Skeletal muscle cell (primary cell): ENCODE measurements at places on chromosomes 3 and 15.

DNA sequence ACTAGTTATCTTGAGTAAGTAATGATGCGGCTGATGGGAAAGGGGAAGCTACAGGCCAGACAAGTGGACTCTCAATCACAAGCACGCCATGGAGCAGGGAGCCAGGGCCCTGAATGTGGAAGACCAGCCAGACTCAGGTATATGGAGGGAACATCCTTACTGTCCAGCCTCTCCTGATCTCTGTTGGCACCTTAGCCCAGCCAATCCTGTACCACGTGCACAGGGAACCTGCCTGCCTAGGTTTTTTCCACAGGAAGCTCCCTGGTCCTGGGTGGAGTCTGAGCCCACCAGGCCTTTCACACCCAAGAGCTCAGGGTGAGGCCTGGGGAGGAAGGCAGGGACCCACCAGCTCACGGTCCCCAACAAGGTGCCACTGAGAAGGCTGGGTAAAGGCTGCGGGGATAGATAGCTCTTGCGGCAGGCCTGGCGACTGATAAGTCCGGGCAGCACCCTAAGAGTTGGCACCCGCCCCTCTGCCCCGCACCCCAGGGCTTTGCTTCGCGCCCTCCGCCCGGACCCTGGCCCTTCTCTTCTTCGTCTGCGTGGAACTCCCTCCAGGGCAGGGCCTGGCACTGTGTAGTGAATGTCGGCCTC is 933 bp upstream of the APEH start:
- no peak for DNase-seq

GRCh38 chr3:74621581-74621980 is 7.1 kb upstream of the CNTN3 start:
- DNase-seq = no peak

- DNase-seq = no peak
Measured at GRCh38 chr15:65923264-65923663, 54.0 kb downstream of the RAB11A start.

DNA sequence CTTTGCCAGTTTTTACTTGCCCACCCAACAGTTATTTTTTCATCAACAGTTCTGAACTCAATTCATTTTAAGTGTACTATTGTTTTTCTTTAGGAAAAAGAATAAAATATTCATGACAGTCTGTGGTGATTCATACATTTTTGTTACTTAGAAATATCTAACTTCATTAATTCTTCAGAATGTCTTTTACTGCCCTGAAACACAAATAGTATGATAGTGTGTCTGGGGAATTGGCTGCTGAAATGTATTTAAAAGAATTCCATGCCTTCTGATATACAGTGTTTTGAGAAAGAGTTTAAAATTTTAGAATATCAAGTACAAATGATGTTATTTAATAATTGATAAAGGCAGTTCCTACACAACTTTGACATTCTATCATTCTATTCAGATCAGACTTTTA is 854.1 kb downstream of the NAALADL2 start:
- DNase-seq = no peak

DNA sequence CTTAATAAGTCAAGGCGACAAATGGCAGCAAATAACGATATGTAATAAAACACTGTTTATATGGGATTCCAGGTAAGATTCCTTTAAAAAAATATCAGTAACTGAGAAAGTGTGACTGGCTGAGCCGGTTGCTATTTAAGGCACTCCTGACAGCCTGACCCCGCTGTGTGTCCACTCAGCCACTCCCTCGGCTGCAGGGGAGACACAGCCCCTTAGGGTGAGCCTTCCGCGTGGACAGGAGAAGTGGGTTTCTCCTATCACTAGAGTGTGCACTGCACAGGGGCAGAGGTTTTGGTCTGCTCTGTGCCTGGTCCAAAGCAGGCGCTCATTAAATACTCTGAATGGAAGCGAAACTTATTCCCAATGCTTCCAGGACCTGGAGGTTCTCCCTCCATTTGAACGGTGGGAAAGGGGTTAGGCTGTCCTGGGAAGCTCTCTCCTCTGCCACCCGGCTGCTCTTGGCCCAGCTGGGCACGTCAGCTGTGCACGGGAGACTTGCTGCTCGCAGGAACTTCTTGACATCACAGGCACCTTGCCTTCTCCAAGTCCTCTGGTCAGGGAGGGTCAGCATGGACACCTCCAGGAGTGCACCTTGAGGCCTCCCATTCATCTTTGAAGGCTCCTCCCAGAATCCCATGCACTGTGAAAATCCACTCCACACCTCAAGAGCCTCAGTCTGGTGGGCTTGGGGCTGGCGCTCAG is 43.3 kb upstream of the SLCO2A1 start:
- DNase-seq = no peak

DNA sequence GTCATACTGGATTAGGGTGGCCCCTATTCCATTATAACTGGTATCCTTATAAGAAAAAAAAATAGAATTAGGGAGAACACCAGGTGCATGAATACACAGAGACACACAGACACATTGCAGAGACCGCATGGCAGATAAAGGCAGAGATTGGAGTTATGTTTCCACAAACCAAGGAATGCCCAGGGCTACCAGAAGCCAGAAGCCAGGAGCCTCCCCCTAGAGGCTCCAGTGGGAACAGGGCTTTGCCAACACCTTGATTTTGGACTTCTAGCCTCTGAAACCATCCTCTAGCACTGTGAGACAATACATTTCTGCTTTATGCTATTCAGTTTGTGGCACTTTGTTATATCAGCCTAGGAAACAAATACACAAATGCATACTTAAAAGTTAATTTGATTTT is 10.4 kb downstream of the GOLM2 start:
- DNase-seq = no peak

DNA sequence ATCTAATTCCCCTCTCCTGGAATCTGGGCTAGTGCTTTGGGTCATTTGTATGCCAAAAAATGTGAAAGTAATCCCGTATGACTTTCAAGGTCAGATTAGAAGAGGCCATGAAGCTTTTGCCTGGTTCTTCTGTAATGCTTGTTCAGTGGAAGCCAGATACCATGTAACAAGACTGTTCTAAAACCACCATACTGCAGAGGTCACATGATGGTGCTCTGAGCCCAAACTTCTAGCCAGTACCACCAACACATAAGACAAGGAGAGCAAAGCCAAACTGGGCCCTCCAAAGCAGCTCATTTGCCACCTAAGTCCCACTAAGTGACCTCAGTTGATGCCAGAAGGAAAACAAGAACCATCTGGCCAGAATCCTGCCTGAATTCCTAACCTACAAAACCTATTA is 64.3 kb upstream of the MELTF start:
- no peak for DNase-seq

- DNase-seq = no peak
Measured at GRCh38 chr3:135239615-135239884, 444.5 kb downstream of the EPHB1 start.

DNA sequence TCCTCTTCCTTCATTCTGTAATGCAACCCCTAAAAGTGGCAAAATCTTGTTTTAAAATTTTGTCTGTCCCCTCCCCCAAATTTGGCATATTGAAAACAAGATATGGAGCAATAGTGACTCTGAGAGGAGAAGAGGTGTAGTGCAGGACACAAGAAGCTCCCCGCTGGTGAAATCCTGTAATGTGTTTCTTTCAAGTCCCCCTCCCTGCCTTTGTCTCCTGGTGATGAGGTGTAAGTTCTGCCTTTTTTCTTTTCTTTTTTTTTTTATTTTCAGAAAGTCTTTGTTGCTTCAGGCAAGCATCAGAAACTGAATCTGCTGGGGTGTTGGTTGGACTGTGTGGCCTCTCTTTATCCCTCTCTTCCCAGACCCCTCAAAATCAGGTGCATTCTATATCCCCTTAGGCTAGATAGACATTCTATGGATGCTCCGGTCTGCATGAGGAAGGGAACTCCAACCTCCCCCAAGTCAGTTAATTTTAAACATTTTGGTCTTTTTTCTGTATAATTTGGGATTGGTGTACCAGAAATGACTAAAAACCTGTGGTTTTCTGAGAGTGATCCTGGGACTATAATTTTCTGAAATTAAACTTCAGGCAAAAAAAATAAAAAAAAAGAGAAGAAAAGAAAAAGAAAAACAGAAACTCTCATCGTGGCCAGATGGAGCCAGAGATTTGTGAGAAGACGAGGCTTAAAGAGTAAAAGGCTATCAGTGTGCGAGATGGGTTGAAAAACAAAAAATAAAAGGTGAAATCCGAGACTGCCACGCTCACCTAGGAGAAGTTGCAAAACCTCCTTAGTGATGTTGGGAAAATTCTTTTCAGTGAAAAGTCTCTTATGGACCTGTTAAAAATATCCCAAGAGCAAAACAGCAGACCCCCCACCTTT is 21.4 kb downstream of the ACKR2 start:
- DNase-seq = no peak

DNA sequence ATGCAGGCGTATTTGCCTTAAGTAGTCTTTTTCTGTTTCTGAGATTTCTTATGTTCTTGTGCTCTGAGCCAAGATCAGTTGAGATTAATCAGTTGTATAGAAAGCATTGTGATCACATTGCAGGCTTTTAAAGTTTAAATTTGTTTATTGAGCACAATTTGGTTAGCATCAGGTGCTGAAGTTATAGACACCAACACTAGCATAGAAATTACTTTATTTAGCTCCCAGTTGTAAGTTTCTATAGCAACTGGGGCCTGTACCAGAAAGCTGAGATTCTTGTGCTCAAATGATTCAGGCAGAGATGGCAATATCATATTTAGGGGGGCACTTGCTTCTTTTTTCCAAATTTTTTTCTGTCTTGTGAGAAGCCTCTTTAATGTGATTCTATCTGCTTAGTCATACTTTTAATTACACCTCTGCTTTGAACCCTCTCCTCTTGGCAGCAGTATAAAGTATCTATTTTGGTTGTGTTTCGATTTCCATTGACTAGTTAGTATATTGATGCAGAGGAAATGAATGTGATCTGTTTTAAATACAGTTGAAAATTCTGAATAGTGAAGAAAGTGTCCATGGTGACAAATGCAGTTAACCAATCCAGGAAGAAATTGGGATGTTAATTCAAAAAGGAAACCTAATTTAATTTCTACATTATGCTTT is 241.7 kb upstream of the GBE1 start:
- DNase-seq = no peak

GRCh38 chr3:85041562-85042055 is 82.8 kb downstream of the CADM2 start:
- no peak for DNase-seq

- DNase-seq = no peak
Measured at GRCh38 chr3:157410945-157411344, 25.7 kb upstream of the PTX3 start.

- DNase-seq = no peak
Measured at GRCh38 chr3:66463054-66463631, 37.7 kb downstream of the LRIG1 start.

DNA sequence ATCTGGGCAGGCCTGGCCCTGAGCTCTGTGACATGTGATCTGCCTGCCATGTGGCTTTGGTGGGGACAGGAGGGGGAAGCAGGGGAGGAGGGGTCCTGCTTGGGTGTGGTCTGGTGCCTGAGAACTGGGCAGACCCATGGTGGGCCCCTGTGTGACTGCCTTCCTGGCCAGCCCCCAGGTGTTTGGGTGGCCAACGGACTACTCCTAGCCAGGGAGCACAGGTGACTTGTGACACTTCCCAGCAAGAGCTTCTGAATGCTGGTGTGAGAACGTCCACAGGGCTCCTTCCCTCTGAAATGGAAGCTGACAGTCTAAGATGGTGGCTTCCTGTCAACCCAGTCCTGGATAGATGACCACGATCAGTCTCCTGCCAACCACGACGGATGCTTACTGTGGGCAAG is 136.1 kb upstream of the MEF2A start:
- DNase-seq = no peak

DNA sequence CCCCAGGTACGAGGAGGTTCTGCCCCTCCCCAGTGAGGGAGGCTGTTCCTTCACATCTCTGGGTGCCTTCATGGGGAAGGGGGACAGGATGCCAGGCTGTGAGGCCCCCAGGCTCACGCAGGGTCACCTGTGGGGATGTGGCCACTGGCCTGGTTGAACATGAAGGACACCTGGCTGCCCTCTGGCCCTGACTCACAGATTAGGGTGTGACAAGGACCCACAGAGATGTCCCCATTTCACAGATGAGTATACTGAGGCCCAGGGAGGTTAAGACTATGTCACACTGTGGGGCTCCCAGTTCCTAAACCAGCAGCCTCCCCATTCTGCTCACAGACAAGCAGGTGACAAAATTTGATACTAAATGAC is 42.4 kb downstream of the PCSK6 start:
- no peak for DNase-seq
